Mesothelial cell of epicardium (in vitro differentiated cells): ENCODE measurements at places on chromosomes 7 and 10. TPM values are rescaled to one million over a fixed set of nuclear protein-coding genes. Genes with fewer than 3 reads are reported as not detected.

The COPG2 gene
- total RNA-seq: 54.1 to 56.4 TPM (median 55.0 TPM) in 3 replicates

The C7orf57 gene
- not detected in 3 replicates for total RNA-seq

The MALRD1 gene
- 8.4 to 11.1 TPM (median 10.4 TPM) in 3 replicates for total RNA-seq

The CNTNAP2 gene
- 3.9 to 4.5 TPM (median 4.2 TPM) in 3 replicates for total RNA-seq

The SPDYE9 gene
- total RNA-seq: 0.11 to 0.18 TPM in 2 of 3 replicates, not detected in the other

The PALD1 gene
- total RNA-seq: 4.9 to 5.6 TPM (median 4.9 TPM) in 3 replicates

- no peaks in the 10 kb centered on the region for H3K36me3 ChIP-seq
- H3K27me3 ChIP-seq: no peaks in the 10 kb centered on the region
- H3K27ac ChIP-seq: no peak overlapping the region
- no peak for DNase-seq
- peaks cover 15% of the 10 kb centered on the region for H3K4me1 ChIP-seq
These were observed 511.0 kb upstream of the PCDH15 start for GRCh38 chr10:55311848-55312635.

DNA sequence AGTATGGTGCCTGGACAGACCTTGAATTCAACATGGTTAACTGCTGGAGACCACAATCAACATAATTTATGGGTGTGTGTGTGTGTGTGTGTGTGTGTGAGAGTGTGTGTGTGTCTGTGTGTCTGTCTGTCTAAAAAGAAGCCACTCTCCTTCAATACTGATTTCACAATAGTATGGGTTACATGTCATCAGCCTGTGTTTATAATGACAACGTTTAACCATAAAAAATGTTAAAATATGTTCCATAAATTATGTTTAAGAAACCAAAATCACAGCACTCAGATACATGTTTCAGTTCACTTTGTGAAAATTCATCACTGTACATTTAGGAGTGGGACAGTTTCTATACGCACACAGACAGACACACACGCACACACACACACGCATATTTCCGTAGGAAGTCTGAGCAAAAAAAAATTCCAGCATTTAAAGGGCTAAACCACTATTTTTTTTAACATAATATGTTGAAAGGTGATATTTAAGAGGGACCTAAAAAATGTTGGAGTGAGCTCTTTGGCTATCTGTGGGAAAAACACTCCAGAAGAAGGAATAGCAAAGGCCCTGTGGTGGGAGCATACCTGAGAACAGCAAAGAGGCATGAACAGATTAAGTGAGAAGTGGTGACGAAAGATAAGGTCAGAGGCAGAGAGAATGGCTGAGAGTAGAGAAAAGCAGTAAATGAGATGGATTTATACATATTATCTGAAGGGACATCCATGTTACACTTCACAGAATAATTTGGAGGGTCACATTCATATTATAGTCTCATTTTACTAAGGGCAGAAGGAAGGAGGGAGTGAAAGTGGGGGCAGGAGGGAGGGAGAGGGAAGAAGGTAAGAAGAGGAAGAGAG is 10.9 kb downstream of the PDZD8 start:
- no peak overlapping the region for H3K27ac ChIP-seq
- H3K4me3 ChIP-seq: no peak overlapping the region
- DNase-seq: no peak
- peaks cover 29% of the 10 kb centered on the region for H3K4me1 ChIP-seq

DNA sequence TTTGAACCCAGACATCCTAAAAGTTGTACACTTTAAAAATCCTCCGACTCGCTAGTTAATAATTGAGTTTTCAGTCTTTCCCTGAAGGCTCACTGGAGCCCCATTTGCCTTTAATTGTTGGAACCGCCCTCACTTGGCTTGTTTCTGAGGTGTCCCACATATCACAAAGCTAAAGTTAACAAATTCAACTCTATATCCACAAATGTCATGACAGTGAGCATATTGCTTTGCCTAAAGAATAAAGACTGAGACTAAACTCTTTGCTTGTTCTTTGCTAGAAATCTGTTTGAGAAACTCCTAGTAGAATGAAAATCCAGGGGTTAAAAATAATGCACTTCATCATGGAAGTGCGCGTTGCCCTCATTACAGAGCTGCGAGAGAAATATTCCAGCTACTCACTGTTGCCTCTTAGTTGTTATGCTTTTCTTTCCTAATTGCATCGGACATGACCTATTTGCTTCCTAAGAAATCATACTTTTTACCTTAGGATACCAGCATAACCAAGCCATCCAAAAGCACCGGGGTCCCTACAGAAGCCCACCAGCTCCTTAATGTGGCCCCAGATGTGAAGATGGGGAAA is 752 bp downstream of the THSD7A start:
- peaks cover 2% of the 10 kb centered on the region for H3K36me3 ChIP-seq
- H3K27ac ChIP-seq: peak overlapping the region; percentile 80
- no peaks in the 10 kb centered on the region for H3K27me3 ChIP-seq
- peaks cover 22% of the 10 kb centered on the region for H3K4me1 ChIP-seq

GRCh38 chr10:90921906-90922305 is 1.0 kb upstream of the ANKRD1 start:
- peaks cover 40% of the 10 kb centered on the region for H3K4me1 ChIP-seq
- no peaks in the 10 kb centered on the region for H3K36me3 ChIP-seq
- peak overlapping the region; percentile 47 for H3K27ac ChIP-seq
- no peak for DNase-seq
- H3K27me3 ChIP-seq: no peaks in the 10 kb centered on the region

DNA sequence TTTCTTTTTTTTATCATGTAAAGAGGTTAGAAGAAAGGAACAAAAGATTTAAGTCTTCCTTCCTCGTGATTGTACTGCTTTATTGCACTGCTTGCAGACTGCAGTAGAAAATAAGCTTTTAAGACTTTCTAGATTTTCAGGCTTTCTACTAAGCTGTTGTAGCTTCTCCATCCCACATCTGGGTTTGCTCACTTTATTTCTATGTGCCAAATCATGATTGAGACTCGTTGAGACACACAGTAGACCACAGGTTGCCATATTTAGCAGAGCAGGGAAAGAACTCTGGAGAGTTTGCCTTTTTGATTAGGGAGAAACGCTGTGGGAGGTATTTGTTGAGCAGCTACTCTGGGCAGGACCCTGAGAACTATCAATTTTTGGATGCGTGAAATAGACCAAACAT is 89.2 kb upstream of the BTBD16 start:
- H3K4me1 ChIP-seq: peaks cover 9% of the 10 kb centered on the region
- no peak for DNase-seq
- no peaks in the 10 kb centered on the region for H3K36me3 ChIP-seq
- no peak overlapping the region for H3K27ac ChIP-seq
- H3K4me3 ChIP-seq: no peak overlapping the region
- H3K27me3 ChIP-seq: no peaks in the 10 kb centered on the region

- H3K36me3 ChIP-seq: peaks cover 4% of the 10 kb centered on the region
- no peaks in the 10 kb centered on the region for H3K27me3 ChIP-seq
- DNase-seq: no peak
- peaks cover 2% of the 10 kb centered on the region for H3K4me1 ChIP-seq
These were observed 40.0 kb upstream of the FOXL3 start for GRCh38 chr7:249989-250388.

DNA sequence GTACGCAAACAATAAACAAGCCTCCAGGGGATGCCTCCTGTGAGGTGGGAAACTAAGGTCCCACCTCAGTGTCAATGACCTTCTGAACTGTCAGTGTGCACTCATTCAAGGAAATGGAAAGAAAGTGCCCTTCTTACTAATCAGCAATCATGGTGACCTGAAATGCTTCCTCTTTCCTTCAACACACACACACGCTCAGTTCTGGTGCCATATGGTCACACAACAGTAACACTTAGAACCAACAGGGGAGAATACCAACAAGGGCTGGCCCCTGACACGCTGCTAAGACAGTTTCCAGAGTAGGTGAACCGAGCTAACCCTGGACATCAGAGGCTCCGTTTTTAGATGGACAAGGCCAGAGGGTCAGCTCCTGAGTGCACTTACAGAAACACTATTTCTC is 42.1 kb upstream of the EFCAB10 start:
- H3K27me3 ChIP-seq: no peaks in the 10 kb centered on the region
- no peak overlapping the region for H3K27ac ChIP-seq
- H3K4me1 ChIP-seq: no peaks in the 10 kb centered on the region
- peaks cover 27% of the 10 kb centered on the region for H3K36me3 ChIP-seq
- no peak overlapping the region for H3K4me3 ChIP-seq

- H3K27ac ChIP-seq: no peak overlapping the region
- H3K4me3 ChIP-seq: no peak overlapping the region
- DNase-seq: no peak
These were observed 585.9 kb downstream of the PTPRN2 start for GRCh38 chr7:158001621-158002320.

DNA sequence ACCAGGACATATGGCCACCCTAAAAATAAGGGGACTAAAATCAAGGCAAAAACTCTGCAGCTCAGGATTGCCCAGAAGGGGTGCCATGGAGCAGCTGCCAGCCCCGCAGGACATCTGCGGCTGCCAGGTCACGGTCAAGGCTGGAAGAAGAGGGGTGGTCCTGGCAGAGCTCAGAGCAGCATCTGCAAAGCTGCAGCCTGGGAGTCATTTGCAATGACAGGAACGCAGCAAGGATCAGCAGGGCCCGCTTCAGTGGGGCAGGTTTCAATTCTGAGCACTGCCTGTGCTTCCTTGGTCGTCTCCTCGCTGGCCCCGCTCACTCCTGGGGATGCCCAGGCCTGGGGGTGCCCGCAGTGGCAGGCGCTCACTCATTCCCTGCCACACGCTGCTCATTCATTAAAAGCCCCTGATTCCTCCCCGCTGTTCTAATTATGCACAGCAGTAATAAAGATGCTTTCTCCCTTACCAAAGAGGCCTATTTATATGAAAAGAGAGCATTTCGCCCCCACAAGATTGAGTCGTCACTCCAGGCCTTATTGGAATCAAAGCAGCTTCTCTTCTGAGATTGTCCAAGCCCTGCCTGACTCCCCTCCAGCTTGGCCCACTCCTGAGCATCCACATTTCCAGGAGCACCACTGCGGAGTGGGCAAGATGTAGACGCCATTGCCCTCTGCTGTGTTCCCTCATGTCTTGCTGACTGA is 4.6 kb downstream of the HSPA12A start:
- no peak for DNase-seq
- H3K36me3 ChIP-seq: no peaks in the 10 kb centered on the region
- peaks cover 70% of the 10 kb centered on the region for H3K27me3 ChIP-seq
- no peak overlapping the region for H3K27ac ChIP-seq

- peaks cover 12% of the 10 kb centered on the region for H3K4me1 ChIP-seq
- H3K36me3 ChIP-seq: peaks cover 18% of the 10 kb centered on the region
- no peaks in the 10 kb centered on the region for H3K27me3 ChIP-seq
- DNase-seq: no peak
- H3K27ac ChIP-seq: peak overlapping the region; percentile 1
These were observed 58.9 kb downstream of the FAM53B start for GRCh38 chr10:124685261-124685660.

DNA sequence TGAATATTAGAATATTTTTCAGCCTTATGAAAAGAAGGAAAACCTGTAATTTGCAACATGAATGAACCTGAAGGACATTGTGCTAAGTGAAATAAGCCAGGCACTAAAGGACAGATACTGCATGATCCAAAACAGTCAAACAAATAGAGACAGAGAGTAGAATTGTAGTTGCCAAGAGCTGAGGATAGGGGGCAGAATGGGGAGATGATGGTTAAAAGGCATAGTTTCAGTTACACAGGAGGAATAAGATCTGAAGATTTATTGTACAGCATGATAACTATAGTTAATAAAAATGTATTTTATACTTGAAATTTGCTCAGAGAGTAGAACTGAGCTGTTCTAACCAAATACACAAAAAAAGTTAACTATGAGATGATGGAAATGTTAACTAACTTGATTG is 149.0 kb upstream of the TMEM106B start:
- no peak for DNase-seq
- H3K36me3 ChIP-seq: peaks cover 22% of the 10 kb centered on the region
- H3K27me3 ChIP-seq: no peaks in the 10 kb centered on the region
- H3K4me1 ChIP-seq: peaks cover 24% of the 10 kb centered on the region
- no peak overlapping the region for H3K4me3 ChIP-seq
